ENCODE measurements at places on chromosomes 2 and 18.

- no peak for DNase-seq
These were observed 126.3 kb downstream of the IRS1 start for GRCh38 chr2:226673314-226673723.

- DNase-seq = no peak
These were observed 532.1 kb downstream of the FBXO15 start for GRCh38 chr18:73615506-73615905.

GRCh38 chr2:178163395-178163794, 30.9 kb upstream of the OSBPL6 start:
- DNase-seq = no peak

DNA sequence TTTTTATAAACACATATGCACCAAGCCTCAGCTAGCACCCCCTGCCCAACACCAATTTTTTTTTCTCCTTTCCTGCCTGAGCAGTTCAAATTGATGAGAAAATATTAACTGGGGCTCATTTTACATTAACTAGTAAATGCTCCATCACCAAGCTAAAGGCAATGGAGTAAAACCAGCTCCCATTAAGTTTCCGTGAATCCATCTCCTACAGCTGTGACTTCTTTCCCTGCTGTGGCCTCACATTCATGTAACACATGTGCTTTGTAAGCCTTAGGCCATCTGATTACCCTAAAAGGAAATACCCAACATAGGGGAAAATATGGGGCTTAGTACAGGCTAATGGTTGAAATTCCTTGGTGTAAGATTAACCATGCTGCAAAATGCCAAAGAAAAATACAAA, 60.8 kb downstream of the DNER start:
- no peak for DNase-seq

DNA sequence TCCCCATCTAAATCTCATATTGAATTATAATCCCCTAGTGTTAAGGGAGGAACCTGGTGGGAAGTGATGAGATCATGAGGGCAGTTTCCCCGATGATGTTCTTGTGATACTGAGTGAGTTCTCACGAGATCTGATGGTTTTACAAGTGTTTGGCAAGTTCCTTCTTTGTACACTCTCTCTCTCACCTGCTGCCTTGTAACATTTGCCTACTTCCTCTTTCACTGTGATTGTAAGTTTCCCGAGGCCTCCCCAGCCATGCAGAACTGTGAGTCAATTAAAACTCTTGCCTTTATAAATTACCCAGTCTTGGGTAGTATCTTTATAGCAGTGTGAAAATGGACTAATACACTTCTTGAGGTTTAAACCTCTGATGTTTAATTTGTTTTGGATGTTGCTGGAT, 177.5 kb downstream of the CD8B2 start:
- DNase-seq = no peak

DNA sequence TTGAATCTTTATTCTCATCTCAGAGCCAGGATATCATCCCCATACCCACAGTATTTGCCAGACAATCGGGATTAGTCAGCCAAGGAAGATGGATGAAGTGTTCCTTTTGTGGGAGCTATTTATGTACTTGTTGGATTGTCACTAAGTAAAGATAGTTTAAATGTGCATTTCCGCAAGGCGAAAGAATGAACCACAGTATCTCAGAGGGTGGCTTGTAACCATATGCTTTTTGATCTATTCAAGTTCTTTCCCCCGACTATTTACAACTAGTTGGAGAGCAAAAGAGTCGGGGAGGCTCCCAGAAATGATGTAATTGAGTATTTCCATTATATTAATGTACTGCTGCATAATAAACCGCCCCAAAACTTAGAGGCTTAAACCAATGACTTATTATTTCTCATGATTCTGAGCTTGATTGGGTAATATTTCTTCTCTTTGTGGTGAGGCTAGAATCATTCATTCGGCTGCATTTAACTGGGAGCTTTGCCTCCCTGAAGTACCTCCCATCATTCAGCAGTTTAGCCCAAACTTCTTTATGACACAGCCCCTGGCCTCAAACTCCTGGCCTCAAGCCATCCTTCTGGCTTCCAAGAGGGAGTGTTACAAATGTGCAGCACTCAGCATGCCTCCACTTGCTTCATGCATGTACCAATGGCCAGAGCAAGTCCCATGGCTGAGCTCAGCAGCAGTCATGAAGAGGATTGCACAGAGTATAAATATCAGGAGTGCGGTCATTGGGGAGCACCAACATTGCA, 423.7 kb downstream of the METTL4 start:
- no peak for DNase-seq

DNA sequence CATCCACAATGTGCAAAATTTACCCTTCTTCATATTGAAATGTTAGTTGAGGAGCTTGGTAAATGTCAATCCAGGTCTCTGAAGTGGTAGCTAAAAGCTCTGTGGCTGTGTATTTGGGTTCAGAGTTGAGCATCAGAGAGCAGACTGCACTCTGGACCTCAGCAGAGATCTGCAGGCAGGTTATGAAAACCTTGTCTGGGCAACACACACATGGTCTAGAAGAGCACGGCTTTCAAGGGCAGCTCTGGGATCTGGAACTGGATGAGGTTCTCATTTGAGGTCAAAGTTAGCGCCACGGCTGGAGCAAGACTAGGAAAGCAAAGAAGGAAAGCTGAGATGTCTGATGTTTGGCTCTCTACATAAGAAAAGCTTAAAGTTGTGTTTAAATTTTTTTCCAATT, 243.0 kb downstream of the SH3BP4 start:
- no peak for DNase-seq

- DNase-seq = no peak
These were observed 33.0 kb upstream of the ACAA2 start for GRCh38 chr18:49846361-49846662.

- DNase-seq = no peak
These were observed 109.8 kb upstream of the ZNF516 start for GRCh38 chr18:76604935-76605240.

GRCh38 chr2:16626497-16626896, 39.1 kb downstream of the CYRIA start:
- DNase-seq = no peak

- no peak for DNase-seq
These were observed 45.2 kb downstream of the SLC8A1 start for GRCh38 chr2:40406485-40407289.

DNA sequence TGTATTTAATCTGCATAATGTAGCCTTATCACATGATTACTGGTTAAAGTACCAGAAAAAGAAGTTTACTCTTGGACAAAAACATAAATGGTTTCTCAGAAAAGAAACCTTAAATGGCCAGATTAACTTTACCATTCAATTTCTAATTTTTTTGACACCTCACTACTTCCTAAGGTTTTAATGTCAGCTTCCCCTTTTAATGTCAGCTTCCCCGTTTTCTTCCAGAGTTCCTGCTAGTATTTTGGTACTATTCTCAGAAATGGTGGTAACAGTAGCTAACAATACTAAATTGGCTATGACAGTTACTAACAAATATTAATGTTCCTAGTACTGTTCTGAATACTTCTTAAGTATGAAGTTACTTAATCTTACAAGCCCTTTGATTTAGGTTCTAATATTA, 22.4 kb upstream of the SLC8A1 start:
- DNase-seq = no peak

DNA sequence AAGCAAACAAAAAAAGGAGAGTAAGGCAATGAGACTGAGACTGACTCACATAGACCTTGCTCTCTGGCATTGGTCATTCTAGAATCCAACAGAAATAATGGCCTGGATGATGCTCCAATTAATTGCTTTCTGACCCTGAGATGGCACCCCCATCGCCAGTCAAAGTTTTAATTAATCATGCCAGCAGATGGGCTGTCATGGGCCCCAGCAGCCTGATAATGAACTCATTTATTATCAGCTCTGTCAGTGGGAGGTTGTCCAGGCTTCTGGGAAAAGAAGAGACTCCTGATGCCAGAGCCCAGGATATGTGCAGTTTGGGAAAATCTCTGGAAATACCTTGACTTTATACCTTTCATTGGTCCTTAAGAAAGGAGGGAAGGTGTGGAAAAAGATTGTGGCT, 115.2 kb downstream of the XRCC5 start:
- DNase-seq = no peak

- peak; percentile 6 for DNase-seq
These were observed 71.7 kb downstream of the PTRHD1 start for GRCh38 chr2:24721470-24721869.

DNA sequence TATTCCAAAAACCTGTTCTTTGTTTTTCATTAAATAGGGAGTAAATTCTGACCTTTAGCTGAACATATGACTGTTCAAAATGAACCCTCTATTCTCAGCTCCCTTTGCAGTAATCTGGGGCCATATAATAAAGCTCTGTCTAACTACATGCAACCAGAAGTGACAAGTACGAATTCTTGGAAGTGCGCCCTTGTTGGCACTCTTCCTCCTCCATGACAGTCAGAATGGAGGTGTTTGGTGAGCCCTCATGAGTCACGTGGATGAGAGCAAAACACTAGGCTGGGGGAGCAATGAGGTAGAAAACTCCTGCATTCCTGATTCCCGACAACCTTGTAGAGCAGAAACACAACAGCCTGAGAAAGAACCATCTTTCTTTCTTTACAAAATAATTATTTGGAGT, 552.9 kb downstream of the FBXO15 start:
- DNase-seq = no peak

DNA sequence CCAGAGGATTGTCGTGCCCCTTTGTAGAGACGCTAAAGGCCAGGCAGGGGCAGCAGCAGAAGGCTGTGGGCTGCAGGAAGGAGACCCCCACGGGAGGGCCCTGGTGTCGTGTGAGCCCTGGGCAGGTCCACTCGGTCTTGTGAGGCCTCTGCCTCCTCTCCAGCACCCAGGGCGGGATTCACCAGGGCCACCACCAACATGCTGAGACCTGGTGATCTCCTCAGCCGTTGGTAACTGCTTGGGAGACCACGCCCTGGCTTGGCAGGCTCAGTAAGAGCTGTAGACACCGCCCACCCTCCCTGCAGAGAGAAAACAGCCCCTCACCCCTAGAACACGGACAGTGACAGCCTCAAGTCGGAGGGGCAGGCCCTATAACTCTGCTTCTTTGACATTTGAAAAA, 21.1 kb downstream of the MBP start:
- DNase-seq = no peak

- DNase-seq = no peak
These were observed 42.4 kb upstream of the PSMD14 start for GRCh38 chr2:161265874-161266273.

- DNase-seq = no peak
These were observed 126.4 kb downstream of the MAP4K4 start for GRCh38 chr2:101823859-101824258.

- no peak for DNase-seq
These were observed 91.7 kb downstream of the DTNA start for GRCh38 chr18:34801774-34802173.

- DNase-seq = no peak
These were observed 27.1 kb downstream of the ZNF519 start for GRCh38 chr18:14104906-14105748.

GRCh38 chr2:25548601-25549000, 124.8 kb downstream of the DTNB start:
- no peak for DNase-seq

DNA sequence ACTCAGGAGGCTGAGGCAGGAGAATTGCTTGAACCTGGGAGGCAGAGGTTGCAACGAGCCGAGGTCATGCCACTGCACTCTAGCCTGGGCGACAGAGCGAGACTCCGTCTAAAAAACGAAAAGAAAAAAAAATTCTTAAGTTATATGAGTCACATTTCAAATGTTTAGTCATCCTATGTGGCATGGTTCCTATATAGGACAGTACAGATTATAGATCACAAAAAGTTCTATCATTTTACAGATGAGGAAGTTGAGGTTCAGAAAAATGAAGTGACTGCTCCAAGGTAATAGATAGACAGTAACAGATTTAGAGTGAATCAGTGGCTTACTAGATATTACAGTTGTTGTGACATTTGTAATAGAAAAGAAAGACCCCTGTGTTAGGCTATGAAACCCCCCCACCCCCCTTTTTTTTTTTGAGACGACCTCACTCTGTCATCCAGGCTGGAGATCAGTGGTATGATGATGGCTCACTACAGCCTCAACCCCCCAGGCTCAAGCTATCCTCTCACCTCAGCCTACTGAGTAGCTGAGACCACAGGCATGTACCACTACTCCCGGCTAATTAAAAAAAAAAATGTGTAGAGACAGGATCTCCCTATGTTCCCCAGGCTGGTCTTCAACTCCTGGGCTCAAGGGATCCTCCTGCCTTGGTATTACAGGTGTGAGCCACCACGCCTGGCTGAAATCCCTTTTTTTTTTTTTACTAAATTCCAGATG, 22.7 kb downstream of the PTPN4 start:
- DNase-seq = no peak

- no peak for DNase-seq
These were observed 474.1 kb downstream of the IRS1 start for GRCh38 chr2:226325526-226325925.

GRCh38 chr2:17540093-17540812, at the start of gene VSNL1:
TSS of gene VSNL1 (plus strand) at chr2:17540696. CDS start at chr2:17592075, 51,379 bp downstream.
- peak; percentile 12 for DNase-seq

DNA sequence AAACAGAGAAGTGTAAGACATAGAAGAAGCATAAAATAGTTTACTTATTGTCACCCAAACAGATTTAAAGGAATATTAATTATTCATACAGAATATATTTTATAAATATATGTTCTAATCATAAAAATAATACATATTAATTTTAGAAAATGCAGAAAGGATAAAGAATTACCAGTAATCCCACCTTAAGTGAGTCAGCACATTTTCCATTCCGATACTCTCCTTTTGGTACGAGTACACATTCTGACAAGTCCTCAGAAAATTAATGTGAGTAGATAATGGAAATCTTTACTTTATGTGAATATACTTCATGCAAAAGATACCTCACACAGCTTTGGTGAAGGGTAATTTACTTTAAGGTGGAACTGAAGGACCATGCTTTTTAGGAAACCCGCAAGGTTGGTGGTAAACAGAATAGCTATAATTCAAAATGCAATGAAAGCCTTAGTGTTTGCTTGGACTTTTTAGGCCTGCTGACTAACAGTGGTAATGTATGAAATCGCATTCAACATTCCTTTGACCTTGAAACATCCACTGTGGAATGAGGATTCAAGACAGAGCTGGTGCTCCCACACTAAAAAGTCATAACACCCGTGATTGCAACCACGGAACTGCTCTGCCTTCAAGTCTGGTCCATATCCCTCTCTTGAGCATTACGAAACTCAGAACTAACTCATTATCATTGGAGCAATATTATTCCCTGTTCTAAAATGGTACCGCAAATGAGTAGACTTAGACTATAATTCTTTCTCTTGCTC, 28.1 kb upstream of the HTR2B start:
- DNase-seq = no peak

DNA sequence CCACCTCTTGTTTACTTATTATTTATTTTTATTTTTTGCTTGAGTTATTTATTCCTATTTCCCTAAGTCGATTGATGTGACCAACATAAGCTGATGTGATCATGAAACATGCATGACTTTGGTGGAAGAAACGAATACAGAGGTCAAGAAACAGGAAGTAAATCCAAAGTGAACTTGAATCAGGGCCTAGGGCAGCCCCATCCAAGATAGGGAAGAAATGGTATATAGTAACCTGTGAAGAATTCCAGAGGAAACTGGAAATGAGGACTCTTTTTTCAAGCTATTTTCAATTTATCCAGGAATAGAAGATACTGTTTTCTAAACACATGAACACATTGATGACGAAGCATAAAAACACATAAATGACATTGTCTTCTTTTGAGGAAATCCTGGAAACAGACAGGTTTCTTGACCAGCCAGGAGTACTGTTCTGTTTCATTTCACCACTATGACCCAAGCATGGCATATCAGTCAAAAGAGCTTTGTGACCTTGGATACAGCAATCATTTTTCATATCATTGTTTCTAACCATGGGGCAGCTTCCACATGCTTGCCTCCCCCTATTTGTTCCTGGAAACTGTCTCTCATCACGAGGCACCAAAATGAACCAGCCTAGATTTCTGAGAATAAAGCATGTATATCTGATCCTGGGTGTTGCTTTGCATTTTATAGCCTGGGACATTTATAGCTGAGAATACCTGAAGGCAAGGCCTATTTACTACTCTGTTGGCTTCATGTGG, 9.1 kb upstream of the LCLAT1 start:
- DNase-seq = no peak
